ENCODE measurements at places on chromosomes 4 and X. TPM values are rescaled to one million over a fixed set of nuclear protein-coding genes. Genes with fewer than 3 reads are reported as not detected.
A peak's percentile ranks its signal among the peaks of the same experiment; 100 is the strongest.

DNA sequence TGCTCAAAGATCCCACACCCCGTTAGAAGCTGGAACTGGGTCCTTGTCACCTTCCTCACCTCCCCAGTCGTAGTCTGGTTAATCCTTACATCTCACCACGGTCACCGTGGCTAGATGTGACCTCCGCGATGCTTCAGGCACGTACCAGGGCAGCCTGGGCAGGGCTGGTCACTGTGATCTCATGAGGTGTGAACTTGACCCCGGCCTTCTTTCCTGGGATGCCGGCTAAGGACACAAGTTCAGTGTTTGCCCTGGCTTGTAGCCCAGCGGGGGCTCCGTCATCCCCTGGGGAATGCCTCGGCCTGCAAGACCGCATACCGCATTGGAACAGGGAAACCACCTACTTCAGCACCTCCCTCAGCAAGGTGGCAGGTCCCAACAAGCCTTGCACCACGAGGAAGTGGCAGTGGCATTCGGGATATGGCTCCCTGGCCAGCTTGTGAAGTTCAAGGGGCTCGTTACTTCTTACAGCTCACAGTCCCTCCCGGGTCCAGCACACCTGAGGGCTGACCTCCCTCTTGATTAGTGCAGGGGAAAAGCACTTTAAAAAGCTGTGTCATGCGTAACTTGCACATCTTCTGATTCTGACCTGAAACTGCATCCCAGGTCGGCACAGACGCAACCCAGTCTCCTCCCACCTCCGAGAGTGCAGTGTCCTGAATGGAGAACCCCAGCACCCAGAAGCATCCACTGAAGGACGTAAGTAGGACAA lies 25.9 kb downstream of the NOP14 start:
- peak; percentile 96 for DNase-seq

DNA sequence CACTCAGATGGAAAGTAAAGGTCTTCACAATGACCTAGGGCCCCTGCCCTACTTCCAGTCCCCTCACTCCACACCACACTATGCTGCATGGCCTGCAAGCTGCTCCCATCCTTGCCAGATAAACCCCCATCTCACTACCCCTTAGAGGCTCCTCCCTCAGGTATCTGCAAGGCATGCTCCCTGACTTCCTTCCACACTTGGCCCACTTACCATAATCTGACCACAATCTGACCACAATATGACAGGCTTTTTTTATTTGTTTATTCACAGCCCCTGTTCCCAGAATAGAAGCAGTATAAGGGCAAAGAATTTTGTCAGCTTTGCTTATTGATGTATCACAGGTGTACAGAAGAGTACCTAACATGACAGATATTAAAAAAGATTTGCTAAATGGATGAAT lies 124.7 kb downstream of the CAMK2D start:
- peak; percentile 18 for DNase-seq

DNA sequence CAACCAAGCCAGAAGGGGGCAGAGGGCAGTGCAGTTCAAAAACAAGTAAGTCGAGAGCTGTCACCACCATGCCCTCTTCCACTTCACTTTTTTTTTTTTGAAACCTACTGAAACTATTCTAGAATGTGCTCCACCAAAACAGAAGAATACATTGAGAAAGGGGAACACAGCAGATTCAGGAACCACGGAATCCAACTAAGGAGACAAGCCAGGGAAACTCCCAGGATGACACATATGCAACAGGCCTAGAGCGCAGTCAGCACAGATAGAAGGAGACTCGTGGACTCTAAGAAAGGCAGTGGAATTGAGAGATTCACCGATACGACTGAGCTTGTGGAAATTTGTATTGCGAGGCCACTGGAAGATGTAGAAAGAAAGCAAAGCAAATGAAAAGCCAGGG lies 66.1 kb downstream of the PHKA2 start:
- no peak for DNase-seq

The TRIM61 gene
- 0.61 TPM for total RNA-seq

- DNase-seq, result no peak
These were observed 86.3 kb downstream of the KLHL8 start for GRCh38 chr4:87134122-87134521.

The PLS3 gene
- 257 TPM for total RNA-seq

GRCh38 chr4:139331185-139331584 lies 28.9 kb upstream of the NDUFC1 start:
- DNase-seq, result peak; percentile 55

The CLTRN gene
- total RNA-seq, result 2.7 TPM

The RIPPLY1 gene
- not detected for total RNA-seq

DNA sequence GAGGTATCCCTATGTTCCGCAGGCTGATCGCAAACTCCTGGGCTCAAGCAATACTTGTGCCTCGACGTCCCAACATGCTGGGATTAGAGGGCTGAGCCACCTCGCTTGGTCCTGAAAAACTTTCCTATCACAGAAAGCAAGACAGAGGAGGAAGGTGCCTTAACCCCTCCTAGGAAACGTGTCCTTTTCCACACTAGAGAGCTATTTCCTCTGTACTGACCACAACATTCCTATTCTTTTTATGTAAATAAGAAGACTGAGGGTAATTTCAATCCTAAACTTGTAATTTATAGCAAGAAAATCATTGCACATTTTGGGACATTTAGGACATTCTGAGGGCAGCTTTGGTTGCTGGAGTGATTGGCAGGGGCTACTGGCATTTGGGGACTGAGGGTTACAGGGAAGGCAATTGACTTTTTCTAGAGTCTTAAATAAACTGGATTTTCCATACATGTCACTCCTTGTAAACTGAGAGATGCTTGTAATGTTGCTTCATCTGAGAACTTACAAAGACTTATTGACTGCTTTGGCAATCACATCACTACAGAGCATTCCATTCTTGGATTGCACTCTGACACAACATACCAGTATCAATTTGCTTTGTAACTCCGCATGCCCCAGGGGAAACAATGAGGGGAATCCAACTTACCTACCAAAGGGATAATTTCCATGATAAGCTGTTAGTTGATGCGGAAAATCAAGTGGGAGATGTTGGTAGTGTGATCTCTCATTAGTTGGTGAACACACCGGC lies 15.6 kb downstream of the XAGE3 start:
- no peak for DNase-seq

DNA sequence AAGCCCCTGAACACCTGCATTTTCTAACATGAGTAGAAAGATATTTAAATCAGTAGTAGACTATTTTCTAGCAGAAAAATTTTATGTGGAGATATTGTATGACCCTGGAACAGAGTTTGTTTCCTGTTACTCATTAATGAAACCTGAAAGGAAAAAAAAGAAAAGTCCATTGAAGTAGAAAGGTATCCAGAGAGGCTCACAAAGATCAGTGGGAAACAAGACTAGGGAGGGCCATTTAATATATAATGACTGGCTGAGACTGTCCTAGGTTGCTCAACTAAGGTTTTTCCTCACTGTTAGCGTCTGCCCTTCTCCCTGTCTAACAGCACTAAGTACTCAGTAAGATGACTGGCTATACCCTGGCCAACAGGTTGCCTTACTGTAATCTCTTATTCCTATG lies 788.6 kb downstream of the GLUD2 start:
- DNase-seq, result no peak

DNA sequence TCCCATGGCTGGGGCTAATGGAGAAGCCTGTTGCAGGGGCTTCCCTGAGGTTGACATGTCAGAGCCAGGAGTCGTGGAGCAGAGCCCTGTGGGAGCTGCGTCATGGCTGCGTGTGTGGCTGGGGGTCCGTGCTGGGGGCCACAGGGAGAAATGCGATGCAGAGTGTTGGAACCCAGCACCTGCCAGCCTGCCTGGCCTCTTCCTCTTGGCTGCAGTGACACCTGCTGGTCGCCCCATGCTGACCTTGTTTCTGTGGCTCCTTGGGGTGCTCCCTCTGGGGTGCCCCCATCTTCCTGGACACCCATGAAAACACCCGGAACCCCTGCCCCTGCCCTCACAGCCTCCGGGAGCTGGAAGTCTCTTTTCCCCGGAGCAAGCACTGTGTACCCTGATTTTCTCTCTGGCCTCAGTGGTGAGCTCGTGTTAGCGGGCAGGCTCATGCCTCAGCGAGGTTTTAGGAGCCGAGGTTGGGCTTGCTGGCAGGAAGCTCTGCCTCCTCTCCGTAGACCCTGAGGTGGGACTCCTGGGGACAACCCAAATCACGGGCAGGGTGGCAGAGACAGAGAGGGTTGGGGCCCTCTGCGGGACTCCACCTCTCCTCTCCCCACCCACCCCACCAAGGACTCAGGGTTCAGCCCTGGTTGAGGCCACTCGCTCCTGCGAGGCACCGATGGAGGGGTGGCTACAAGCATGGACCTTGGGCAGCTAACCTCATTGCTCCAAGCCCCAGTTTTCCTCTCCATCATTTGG lies 103.7 kb downstream of the SORCS2 start:
- DNase-seq, result peak; percentile 41

The MGAT4D gene
- total RNA-seq, result not detected

The JADE1 gene
- total RNA-seq, result 23.1 TPM

The SRPK3 gene
- 0.40 TPM for total RNA-seq

GRCh38 chr4:7705062-7705461 lies 234.6 kb downstream of the AFAP1 start:
- DNase-seq, result no peak

The GPRASP2 gene
- total RNA-seq, result 6.2 TPM

DNA sequence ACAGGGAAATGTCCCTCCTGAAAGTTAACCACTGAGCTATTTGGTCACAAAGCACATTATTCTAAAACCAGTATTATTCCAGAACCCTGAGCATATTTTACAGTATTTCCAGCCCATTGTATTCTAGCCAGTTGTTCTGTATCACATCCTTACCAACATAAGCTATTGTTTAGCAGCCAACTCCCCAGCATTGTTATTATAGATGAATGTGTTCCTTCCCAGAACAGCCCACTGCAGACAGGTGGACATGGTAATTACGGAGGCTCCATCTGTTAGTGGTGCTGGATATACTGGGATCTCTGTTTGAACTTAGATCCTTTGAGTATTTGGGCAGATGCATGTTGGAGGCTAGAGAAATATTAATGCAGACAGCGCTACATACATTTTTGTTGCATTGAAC lies 126.1 kb downstream of the MGST2 start:
- no peak for DNase-seq

The BANK1 gene
- total RNA-seq, result 2.2 TPM

DNA sequence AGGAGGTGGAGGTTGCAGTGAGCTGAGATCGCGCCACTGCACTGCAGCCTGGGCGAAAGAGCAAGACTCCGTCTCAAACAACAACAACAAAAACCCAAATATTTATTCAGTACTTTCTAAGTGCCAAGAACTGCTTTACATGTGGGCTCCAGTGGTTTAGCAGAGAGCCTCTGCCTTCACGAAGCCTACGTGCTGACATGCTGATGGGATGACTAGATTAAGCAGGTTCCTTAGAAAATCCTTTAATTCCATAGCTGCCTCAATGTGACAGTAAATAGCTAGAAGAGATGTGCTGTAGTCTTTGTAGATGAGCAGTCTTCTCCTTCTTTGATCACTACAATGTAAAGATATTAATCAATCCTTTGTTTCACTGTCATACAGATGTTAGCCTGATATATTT lies 49.6 kb downstream of the TAPT1 start:
- DNase-seq, result no peak

DNA sequence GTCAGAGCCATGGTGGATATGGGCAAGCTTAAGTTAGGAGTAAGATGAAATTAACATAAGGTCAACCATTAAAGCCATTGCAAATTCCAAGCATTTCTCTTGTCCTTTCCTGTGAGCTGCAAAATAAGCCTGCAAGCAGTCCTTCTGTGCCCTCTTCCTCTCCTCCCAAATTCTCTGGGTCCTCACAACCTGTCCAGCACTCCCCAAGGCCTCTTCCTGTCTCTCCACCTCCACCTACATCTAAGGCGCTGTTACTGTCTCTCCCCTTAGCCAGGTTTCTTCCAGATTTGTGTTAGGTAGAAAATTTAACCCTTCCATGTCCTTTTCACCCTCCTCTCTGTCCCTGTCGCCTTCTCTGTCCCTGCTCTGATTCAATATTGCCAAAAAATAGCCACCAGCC lies 22.2 kb downstream of the ETDC start:
- no peak for DNase-seq

DNA sequence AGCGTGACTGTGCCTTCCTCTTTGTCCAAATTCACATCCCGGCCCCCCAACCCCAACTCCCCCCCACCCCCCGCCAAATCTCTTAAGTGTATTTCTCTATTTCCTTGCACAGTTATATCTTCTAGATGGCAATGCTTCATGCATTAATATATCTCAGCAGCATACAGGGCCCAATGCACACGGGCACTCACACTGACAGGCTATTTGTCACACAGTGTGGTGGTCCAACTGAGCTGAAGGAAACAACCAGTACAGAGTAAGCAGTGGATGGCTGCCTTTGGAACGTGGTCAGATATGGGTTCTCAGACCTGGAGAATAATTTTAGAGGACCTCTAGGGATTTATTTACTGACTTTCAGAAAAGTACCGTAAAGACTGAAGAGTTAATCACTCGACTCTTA lies 681 bp downstream of the EXOC1 start:
- no peak for DNase-seq

The CYSLTR1 gene
- total RNA-seq, result not detected

DNA sequence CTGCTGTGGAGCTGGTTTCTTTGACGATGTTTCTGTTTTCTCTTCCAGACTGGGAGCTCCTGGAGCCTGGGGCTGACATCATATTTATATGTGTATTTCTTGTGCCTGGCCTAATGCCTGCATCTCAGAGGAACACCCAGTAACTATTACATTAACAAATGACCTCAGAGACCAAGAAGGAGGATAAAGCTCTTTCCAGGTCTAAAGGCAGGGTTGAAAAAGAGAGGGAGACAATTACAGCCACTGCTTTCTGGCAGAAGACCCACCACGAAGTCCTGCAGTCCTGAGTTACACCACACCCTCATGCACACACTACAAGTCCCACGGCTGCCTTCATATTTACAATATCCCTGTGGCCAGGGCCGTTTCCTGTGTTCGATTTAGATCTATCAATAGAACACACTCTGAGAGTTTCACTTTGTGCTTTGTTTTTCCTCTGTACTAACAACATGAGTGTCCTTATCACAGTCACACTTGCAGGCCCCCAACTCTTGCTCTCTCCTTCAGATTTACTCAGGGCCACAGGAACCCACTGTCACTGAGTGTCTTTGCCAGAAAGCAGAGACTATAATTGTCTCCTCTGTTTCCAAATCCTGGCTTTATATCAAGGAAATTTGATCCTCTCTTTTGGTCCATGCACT lies 535.5 kb downstream of the MID1IP1 start:
- no peak for DNase-seq

GRCh38 chr4:123106747-123107146 lies 184.3 kb upstream of the NUDT6 start:
- DNase-seq, result no peak

The TMEM271 gene
- not detected for total RNA-seq

The HMGB2 gene
- 213 TPM for total RNA-seq

DNA sequence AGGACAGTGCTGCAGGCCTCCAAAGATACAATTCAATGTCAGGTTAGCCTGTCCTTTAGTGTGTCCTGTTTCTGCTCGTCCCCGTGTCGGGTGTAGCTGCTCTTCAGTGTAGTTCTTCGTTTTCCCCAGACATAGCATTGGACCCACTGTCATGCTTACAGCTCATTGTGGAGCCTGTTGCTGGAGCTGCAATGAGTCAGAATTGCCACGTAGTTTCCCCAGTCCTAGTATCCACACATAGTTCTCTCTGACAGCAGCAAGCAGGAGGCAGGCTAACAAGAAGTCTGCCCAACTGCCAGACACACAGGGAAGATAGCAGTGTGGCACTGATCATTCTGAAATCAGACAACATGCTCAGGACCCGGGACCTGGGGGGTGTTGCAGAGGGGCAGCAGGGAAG lies 49.2 kb downstream of the MOSPD2 start:
- DNase-seq, result no peak

All from PC-9 (cell line).